ENCODE measurements at places on chromosomes 5 and 9.
A peak's percentile ranks its signal among the peaks of the same experiment; 100 is the strongest.

DNA sequence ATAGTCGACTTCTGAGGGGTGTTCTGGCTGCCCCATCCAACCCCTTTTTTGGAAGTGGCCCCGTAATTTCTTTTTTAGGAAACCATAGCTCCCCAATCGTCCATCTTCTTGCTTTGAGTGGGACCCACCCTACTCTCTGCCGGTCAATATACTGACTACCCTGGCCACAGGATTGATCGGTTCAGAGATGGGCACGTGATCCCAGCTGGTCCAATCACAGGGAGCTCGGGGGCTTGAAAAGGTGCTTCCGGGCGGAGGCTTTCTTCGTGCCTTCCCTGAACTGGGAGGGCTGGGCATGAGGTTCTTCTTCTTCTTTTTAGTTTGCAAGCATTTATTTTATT, 78.7 kb upstream of the SH3PXD2B start:
- DNase-seq = no peak

DNA sequence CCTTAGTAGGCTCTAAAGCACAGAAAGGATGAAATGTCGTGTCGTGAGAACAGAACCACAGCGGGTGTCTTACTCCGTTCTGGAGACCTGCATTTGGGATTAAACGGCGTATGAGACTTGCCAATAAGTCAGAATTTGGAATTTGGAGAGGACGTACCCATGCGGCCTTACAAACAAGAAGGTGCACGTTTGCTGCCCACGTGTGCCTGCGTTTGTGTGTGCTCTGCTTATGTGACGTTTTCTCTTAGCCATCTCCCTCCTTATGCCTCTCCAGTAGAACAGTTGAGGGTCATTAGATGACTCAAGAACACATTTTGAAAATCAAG, 171.6 kb upstream of the OTULINL start:
- DNase-seq = no peak

- no peak for DNase-seq
Observed at GRCh38 chr9:6183627-6184026, 32.0 kb upstream of the IL33 start.

DNA sequence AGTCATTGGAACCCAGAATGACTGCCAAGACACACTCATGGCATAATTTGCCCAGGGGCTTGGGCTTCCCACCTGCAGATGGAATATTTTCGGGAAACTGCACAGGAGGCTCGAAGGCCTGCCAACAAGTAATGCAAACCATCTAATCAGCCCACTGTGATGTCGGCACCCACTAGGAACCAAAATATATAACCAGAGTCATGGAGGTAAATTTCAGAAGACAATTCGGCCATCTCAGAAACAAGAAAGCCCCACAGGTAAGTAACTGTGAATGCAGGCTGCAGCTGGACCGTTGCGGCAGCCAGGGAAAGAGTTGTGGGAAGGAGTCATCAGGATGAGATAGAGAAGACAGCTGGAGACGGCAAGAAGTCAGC, 264.4 kb downstream of the SYK start:
- DNase-seq = no peak

- peak; percentile 16 for DNase-seq
Observed at GRCh38 chr5:152170350-152170749, 234.7 kb downstream of the NMUR2 start.

DNA sequence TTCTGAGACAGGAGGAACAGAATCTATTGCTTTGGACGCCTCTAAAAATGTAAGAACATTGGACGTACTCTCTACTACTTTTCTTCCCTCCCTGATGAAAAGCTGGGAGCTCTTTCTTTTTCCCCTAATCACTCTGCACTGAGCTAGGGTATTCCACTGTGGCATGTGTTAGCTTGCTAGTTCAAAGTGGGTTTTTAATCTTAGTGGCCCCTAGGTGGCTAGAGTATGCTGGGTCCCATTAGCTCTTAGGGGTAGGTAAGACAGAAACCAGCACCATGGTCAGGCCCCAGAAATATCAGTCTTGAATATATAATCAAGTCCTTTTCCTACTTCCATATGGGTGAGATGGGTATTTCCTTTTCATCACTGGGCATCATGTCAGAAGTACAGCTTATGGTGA, 945.2 kb upstream of the PTPRD start:
- DNase-seq = no peak

GRCh38 chr9:105126226-105126625, 118.2 kb upstream of the SLC44A1 start:
- no peak for DNase-seq

DNA sequence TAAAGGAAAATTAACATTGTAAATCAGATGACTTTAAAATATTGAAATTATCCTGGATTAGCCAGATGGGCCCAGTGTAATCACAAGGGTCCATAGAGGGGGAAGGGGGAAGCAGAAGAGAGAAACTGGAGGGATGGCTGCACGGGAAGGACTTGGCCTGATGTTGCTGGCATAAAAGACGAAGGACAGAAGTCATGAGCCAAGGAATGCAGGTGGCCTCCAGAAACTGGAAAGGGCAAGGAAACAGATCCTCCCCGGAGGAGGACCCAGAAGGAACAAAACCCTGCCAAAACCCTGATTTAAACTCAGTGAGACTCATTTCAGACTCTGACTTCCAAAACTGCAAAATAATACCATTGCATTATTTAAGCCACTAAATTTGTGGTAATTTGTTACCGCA, 100.2 kb downstream of the ADAMTS2 start:
- no peak for DNase-seq

- DNase-seq = peak; percentile 24
Observed at GRCh38 chr5:139955616-139956273, 87.4 kb downstream of the NRG2 start.

DNA sequence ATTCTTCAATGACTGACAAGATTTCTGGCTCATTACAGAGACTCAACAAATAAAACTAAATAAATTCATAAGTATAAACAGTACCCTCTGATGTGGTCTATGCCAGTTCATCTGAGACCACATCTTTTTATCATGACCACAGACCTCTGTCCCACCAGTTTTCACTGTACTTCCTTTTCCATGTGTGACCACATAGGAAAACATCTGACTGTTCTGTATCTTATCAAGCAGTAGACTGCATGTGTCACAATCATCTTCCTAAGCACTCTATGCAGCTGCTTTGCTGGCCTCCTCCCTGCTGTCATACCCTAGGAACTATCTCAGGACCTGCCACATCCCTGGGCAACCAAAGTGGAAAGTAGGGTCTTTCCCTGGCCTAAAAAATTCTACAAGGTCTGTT, 205.0 kb upstream of the ZNF462 start:
- DNase-seq = no peak

GRCh38 chr5:608429-609370, 3.4 kb upstream of the CEP72 start:
- DNase-seq = no peak

GRCh38 chr9:129714511-129715061, 38.3 kb downstream of the PTGES start:
- DNase-seq = no peak

GRCh38 chr5:9318031-9318430, 227.8 kb downstream of the SEMA5A start:
- DNase-seq = no peak

GRCh38 chr9:77793849-77794248, 145.7 kb upstream of the GNA14 start:
- DNase-seq = peak; percentile 70

Measured in MCF 10A (cell line).